ENCODE measurements at places on chromosomes 2 and 18.

- DNase-seq = peak; percentile 38
These were observed 57.8 kb downstream of the VIL1 start for GRCh38 chr2:218476676-218477075.

DNA sequence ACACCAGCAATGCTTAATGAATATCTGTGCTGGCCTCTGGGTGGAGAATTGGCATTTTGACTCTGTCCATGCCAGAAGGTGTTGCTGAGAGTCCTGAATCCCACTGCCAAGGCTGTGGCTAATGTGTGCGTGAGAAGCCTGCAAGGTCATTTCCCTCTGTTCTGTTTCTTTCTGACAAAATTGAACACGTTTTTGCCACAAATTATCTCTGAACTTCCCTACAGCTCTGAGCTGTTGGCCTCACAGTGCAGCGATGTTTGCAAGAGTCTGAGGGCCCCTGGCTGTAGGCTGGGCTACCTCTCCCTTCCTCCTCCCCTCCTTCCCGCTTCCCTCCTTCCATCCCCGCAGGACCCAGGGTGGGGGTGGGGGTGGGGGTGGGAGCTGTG, 154.1 kb upstream of the HS6ST1 start:
- peak; percentile 67 for DNase-seq

GRCh38 chr18:74541703-74542555, 7.6 kb downstream of the CNDP1 start:
- no peak for DNase-seq

- no peak for DNase-seq
These were observed 39.5 kb upstream of the SCLY start for GRCh38 chr2:238021327-238021726.

DNA sequence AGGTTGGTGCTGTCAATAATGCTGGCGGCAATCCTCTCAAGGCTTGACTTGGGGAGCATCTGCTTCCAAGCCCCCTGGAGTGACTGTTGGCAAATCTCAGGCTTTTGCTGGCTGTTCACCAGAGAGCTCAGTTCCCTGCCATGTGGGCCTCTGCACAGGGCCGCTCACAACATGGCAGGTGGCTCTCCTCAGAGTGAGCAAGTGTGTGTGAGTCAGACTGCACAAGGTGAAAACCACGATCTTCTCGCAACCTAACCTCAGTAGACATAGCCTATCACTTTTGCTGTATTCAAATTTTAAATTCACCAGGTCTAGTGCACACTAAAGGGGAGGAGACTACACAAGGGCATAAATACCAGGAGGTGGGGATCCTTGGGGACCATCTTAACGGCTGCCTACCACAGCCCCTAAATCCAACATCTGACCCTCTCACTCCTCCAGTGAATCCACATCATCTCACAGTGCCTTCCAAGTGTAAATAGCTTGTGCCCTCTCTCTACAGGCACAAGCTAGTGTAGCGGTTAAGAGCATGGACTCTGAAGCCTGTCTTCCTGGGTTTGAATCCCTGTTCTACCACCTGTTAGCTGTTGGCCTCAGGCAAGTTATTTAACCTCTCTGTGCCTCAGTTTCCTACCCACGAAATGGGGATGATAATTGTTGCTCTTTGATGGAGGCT, 187.7 kb upstream of the CXCR4 start:
- no peak for DNase-seq

- DNase-seq = peak; percentile 24
These were observed 20.4 kb upstream of the BCL2 start for GRCh38 chr18:63339920-63340484.

DNA sequence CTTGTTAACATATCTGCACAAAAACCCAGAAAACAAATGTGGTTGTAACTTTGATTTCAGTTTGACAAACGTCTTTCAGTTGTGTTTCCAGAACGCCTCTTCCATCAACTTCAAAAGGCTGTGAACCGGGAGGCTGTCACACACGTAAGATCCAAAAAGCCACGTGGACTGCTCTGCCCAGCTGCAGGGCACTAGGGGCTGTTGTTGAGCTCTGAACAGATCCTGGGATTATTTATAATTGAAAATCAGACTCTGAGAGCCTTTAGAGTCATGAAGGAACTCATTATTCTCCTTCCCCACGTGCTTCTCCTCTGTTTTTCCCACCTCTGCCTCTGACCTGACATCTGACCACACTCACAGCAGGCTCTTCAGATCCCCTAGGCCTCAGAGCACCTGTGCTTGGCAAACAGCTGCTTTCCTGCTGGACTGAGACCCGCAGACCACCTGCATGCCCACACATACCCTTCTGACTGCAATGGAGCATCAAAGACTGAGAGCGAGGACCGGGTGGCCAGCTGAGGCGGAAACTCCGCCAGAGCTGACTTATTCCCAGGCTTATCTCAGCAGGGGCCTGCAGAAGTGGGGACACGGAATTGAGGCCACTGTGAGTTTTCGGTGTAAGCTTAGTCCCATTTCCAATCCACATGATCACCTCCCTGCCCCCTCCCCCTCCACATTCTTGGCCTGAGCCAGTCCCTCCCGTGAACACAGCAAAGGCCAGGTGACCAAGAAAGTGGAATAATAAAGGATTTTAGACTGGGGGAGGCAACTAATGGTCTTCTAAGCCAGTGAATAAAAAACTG, 114.8 kb downstream of the ATL2 start:
- no peak for DNase-seq

GRCh38 chr2:227816507-227817294, 3.1 kb downstream of the CCL20 start:
- DNase-seq = no peak

GRCh38 chr2:236262238-236262637, 2.0 kb downstream of the ASB18 start:
- no peak for DNase-seq

DNA sequence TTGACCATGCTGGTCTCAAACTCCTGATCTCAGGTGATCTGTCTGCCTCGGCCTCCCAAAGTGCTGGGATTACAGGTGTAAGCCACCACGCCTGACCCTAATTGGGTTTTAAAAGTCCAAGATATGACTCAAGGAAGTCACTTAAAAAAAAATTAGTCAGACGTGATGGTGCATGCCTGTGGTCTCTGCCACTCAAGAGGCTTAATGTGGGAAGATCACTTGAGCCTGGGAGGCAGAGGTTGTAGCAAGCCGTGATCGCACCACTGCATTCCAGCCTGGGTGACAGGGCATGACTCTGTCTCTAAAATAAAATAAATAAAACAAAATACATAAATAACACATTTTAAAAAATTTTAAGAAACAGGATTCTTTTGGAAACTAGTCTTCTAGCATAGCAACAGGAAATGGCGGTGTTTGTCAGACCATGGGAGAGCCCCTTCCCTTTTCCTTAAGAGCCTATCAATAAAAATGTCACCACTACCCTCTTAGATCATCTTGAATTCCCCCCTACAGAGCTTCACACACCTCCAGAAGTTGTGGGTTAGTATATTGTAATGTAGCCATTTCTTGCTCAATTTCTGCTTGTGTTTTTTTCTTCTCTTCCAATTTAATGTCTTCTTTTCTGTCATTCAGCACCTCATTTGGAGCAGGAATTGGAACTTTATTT, 20.1 kb downstream of the SFT2D3 start:
- DNase-seq = no peak

DNA sequence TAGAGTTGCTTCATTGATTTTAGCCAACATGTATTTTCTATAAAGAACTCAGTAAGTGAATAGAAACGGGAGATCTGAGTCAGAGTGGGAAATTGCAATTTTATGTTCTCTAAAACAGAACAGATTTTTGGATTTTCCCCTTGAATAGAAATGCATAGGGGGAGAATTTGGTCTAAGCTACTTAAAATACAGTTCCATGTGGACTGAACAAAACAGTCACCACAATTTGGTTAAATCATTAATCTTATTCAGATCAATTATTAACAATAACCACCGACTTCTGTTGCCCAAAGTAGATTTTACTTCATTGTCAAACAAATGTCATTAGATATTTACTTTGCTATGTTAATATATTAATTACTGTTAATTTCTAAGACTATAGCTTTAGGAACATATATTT, 107.7 kb downstream of the SCG2 start:
- DNase-seq = no peak

- no peak for DNase-seq
These were observed 578 bp upstream of the ACKR3 start for GRCh38 chr2:236568922-236569572.

DNA sequence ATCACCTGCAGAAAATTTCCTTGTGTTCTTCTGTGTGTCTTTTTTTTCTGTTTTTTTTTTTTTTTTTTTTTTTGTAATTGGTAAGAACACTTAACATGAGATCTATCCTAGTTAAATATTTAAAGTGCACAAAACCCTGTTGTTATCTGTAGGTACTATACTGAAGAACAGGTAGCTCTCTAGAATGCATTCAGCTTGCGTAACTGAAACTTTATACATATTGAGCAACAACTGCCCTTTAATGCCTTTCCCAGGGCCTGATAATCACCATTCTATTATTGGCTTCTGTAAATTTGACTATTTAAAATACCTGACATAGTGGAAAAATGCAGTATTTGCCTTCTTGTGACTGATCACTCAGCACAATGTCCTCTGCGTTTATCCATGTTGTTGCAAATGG, 701.8 kb downstream of the SUCLG1 start:
- no peak for DNase-seq

DNA sequence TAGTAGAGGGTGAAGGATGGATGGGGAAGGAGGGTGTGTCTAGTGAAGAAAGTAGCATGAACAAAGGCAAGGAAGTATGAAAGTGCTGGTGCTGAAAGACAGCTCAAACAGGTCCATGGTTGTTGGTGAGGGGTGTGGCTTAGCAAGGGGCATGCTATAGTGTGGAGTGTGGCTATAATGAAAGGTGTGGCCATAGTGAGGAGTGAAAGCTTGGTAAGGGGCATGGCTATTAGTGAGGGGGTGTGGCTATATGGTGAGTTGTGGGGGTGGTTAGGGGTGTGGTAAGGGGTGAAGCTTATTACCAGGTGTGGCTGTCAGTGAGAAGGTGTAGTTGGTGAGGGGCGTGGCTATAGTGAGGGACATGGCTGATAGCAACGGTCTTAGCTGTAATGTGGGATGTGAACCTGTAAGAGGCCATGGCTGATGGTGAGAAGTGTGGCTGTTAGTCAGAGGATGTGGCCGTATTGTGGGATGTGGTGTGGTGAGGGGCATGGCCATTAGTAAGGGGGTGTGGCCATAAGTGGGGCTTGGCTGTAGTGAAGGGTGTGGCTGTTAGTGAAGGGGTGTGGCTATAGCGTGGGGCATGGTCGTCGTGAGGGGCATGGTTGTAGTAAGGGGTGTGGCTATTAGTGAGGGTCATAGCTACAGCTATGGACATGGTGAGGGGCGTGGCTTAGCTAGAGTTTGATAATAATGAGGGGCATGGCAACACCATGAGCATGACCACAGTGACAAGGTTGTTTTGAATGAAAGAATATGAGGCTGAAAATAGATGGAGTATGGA, 549.6 kb downstream of the FBXO15 start:
- DNase-seq = no peak

DNA sequence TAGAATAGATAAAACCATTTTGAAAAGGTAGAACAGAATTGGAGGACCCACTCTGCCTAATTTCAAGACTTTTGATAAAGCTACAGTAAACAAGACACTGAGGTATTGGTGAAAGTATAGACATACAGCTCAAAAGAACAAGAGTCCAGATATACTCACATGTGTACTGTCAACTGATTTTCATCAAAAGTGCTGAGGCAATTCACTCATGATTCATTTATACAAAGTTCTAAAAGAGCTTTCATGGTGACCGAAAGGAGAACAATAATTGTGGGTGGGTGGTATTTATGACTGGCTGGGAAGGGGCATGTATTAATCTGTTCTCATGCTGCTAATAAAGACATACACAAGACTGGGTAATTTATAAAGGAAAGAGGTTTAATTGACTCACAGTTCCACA, 7.3 kb downstream of the MAP4K3 start:
- no peak for DNase-seq

DNA sequence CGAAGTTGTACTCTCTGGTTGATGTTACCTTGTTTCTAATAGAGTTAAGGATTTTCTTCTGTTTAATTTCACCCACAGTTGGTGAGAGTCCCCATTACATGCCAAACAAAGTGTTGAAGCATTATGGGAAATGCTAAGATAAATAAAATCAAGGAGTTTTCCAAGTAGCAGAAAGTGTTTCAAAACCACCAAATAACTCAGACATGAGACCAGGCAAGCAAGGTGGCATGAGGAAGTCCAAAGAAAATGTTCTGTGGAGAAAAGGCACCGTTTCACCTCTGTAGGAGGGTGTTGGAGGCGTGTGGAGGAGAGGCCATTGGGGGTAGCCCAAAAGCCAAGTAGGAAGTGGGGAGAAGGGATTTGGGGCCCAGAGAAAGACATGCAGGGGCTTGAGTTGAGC, 8.7 kb downstream of the CFAP221 start:
- no peak for DNase-seq

DNA sequence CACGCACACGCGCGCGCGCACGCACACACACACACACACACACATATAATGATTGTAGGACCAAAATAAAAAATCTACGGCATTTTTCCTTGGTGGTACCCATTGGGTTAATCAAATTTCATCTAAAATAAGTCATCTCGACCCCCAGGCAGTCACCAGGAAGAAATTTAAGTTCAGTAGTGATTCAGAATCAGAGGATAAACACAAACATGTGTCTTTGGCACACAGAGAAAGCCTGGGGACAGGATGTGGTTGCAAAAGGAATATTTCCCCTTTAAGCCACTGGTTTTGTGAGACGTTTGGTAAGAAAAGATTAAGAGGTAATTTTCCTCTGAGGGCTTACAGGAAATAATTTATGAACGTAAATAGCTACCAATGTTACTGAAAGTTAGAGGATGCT, 171.6 kb upstream of the PIEZO2 start:
- DNase-seq = peak; percentile 72

GRCh38 chr18:58321986-58322385, 278.0 kb downstream of the NEDD4L start:
- peak; percentile 91 for DNase-seq

GRCh38 chr2:240588006-240588655, 1.6 kb downstream of the CAPN10 start:
- no peak for DNase-seq

- DNase-seq = no peak
These were observed 28.8 kb downstream of the GLI2 start for GRCh38 chr2:120764492-120764891.

DNA sequence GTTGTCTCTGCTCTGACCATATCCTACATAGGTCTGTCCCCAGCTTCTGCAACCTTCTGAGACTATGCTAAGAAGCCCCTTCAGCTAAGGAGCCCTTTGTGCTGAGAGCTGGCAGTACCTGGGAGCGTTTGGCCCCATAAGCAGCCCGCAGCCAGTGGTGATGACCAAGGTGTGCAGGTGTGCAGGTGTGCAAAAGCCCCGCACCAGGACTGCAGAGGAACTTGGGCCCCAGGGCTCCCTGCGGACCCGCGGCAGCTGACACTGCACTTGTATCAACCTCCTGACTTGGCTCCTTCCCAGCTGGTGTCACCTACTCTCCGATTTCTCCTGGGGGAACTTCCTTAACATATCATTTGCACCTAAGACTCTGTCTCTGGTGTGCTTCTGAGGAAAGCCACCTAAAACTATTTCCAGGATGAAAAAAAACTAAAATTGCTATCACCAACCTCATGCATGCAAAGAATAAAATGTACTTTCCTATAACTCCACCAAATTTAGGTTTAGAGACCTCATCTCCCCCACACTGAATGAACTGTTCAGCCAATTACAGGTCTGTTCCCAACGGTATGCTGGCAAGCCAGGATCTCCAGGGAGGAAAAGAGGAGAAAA, 16.1 kb upstream of the GNAL start:
- DNase-seq = no peak

- DNase-seq = no peak
These were observed 47.7 kb downstream of the SRD5A2 start for GRCh38 chr2:31533036-31533435.
